ENCODE measurements at places on chromosomes 12 and 14. TPM values are rescaled to one million over a fixed set of nuclear protein-coding genes. Genes with fewer than 3 reads are reported as not detected.

The FGF23 gene
- not detected for total RNA-seq

The LGMN gene
- 58.4 TPM for total RNA-seq

The EIF2S3B gene
- total RNA-seq, result 0.36 TPM

The SERPINA12 gene
- total RNA-seq, result not detected

Measured in A549 treated with AZD2906 at 1 μM for 4 hours (cell line).